ENCODE measurements at places on chromosomes 2 and 18.

- H3K27me3 ChIP-seq, result peaks cover 2% of the 10 kb centered on the region
- H3K36me3 ChIP-seq, result no peaks in the 10 kb centered on the region
- H3K4me1 ChIP-seq, result peaks cover 37% of the 10 kb centered on the region
- no peak overlapping the region for H3K27ac ChIP-seq
- no peak overlapping the region for H3K4me3 ChIP-seq
- DNase-seq, result peak; percentile 38
Observed at GRCh38 chr2:70946832-70947442, 11.2 kb downstream of the ATP6V1B1 start.

DNA sequence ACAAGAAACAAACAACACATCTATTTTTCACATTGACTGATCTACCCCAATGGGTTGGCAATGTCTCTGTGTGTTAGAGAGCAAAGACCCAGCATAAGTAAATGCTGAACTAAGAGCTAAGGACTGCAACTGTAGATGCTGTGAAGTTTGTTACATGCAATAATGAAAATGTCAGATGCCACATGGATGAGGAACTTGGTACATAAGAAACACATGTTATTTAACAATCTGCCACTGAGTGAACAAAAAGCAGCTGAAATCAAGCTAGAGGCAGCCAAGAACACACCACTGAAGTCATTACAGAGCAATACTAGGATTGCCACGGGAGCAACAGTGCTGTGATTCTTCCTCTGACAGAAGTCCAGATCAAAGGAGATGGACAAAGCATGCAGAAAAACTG, 389.4 kb downstream of the CDH2 start:
- H3K27me3 ChIP-seq, result peaks cover 13% of the 10 kb centered on the region
- H3K27ac ChIP-seq, result no peak overlapping the region
- DNase-seq, result no peak
- H3K36me3 ChIP-seq, result no peaks in the 10 kb centered on the region

- DNase-seq, result peak; percentile 64
- H3K27ac ChIP-seq, result peak overlapping the region; percentile 89
- H3K36me3 ChIP-seq, result peaks cover 2% of the 10 kb centered on the region
- H3K4me1 ChIP-seq, result peaks cover 34% of the 10 kb centered on the region
- H3K4me3 ChIP-seq, result peak overlapping the region; percentile 94
Observed at GRCh38 chr2:46299365-46300263, 2.4 kb downstream of the EPAS1 start.

DNA sequence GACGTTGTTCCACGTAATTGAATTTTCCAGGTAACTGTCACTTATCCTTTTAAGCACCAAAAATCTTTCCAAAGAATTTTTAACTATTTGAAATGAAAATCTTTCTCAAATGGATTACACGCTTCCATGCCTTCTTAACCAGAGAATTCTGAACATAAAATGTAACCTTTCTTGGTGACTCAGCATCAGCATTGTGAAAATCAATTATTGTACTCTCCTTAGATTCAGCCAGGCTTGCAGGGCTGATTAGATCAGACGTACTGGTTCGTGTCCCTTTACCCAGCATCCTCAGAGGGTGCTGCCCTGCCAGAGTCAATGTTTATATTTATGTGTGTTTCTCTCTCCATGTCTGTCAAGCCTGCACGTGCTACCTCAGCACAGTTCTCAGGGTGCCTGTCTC, 623.9 kb downstream of the CNTNAP5 start:
- no peaks in the 10 kb centered on the region for H3K4me1 ChIP-seq
- no peaks in the 10 kb centered on the region for H3K36me3 ChIP-seq

DNA sequence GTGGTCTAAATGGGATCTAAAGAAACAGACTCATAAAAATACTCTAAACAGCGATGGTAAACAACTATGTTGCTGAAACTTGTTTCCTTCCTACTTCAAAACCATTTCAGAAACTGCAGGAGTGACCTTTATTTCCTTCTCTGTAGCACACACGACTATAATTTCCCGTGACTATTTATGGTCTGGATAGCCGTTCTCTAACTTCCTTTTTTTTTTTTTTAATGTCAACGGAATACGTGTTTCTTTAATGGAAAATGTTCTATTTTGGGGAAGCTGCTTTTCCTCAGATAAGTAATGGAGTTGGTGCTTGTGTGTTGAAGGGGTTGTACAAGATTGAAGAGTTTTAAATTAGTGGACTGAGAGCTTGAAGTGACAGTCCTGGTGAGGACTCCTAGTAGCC, 224.1 kb downstream of the PHLPP1 start:
- H3K27me3 ChIP-seq, result no peaks in the 10 kb centered on the region
- no peak overlapping the region for H3K4me3 ChIP-seq
- H3K36me3 ChIP-seq, result no peaks in the 10 kb centered on the region

- peak overlapping the region; percentile 84 for H3K4me3 ChIP-seq
- peaks cover 54% of the 10 kb centered on the region for H3K36me3 ChIP-seq
- peak overlapping the region; percentile 99 for H3K27ac ChIP-seq
- peak; percentile 96 for DNase-seq
Observed at GRCh38 chr2:201151127-201151981, 31.6 kb upstream of the CASP10 start.
